ENCODE measurements at places on chromosomes 1 and 21.

- no peak for DNase-seq
Measured at GRCh38 chr1:244302876-244303609, 148.7 kb downstream of the ADSS2 start.

DNA sequence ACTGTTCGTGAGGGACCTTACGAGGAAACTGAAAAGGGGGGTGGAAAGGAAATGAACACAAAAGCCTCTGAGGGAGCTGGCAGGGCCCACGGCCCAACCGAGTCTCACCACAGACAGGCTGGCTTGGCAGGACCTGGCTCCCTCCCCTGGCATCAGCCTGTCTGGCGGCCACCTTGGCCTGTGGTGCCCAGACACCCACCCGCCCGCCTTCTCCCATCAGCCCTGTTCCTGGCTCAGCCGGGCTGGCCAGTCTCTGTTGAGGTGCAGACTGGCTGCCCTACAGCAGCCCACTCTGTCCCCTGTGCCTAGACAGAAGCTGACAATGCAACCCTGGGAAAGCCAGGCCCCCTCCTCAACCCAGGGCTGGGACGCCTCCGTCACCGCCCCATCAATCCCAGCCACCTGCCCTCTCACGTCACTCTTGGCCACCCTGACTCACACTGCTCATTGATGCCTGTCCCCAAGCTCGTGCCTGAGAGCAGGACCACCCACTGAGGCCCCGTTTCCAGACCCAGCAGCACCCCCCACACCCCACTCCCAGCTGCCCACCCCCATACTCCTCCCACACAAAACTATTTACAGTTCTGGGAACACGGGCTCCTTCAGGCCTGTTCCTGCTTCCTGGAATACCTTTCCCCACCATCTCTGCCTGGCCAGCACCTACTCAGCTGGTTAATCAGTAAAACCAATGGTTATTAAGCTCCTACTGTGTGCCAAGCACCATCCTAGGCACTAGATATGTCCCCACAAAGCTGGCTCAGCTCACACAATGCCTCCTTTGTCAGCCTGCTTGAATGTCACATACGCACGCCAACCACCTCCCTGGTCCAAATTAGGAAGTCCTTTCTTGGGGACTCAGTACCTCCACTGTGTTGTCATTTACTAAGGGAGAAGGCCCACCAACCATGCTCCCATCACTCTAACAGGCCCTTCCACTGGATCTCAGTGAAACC lies 22.7 kb downstream of the SDC3 start:
- DNase-seq = no peak

GRCh38 chr1:229208481-229208880 lies 62.4 kb upstream of the RAB4A start:
- no peak for DNase-seq

GRCh38 chr1:17472814-17473213 lies 33.3 kb upstream of the RCC2 start:
- DNase-seq = no peak

DNA sequence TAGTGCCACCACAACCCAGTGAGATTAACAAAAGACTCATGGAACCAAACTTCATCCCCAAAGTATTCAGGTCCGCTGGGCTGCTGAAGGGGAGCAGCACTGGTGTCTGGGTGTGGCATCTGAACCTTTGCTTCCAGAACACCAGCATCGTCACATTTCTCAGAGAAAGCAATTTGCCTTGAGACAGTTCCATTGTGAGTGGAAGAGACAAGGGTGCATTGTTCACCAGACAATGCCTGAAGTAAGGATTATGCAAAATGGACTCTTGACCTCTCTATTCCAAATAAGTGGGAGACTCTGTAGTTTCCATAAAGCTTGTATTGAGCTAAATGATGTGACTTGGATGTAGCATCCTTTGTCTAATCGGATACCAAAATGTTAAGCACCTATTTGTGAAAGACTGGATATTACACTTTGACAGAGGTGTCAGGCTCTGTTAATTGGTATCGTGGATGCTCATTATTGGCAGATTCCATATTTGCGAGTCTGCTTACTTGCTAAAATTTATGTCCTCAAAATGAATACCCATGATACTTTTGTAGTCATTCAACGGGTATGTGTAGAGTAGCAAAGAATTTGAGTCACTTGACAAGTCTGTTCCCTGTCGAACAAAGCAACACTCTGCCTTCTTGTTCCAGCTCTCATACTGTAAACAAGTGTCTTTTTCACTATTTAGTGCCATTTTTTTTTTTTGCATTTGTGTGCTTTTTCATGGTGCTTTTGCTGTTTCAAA lies 75.6 kb downstream of the MRPS6 start:
- DNase-seq = no peak

GRCh38 chr1:2378441-2378851 lies 12.9 kb downstream of the MORN1 start:
- DNase-seq = no peak

- DNase-seq = no peak
Measured at GRCh38 chr1:94119796-94120569, 965 bp downstream of the ABCA4 start.

GRCh38 chr21:42614396-42614795 lies 39.0 kb upstream of the PDE9A start:
- DNase-seq = no peak

DNA sequence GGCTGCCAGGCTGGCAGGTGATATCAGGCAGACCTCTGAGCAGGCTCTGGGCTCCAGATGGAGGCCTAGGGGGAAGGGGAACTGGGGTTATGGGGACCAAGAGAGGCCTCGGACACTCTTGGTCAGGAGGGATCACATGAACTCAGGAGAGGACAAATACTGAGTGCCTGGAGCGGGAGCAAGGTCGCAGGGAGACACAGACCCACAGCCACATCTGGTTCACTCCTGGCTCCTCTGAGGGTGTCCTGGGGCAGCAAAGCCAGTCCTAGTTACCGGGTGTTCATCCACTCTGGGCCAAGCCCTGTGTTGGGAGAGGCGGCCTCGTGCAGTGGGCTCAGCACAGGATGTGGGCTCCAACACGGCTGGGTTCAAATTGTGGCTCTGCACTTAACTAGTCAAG lies 239.0 kb downstream of the PTPRU start:
- DNase-seq = no peak

DNA sequence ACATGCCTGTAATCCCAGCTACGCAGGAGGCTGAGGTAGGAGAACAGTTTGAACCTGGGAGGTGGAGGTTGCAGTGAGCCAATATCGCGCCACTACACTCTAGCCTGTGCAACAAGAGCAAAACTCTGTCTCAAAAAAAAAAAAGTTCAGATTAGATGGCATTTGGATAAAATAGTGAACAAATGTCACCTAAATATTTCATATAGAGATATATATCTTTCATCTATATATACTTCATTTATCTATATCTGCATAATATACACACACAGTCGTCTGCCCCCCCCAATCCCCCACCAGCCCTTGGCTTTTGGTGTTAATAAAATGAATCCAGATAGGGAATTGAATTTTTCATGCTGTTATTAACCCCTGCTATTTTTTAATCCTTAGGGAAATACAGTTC lies 5.0 kb downstream of the PPP1R15B start:
- no peak for DNase-seq

DNA sequence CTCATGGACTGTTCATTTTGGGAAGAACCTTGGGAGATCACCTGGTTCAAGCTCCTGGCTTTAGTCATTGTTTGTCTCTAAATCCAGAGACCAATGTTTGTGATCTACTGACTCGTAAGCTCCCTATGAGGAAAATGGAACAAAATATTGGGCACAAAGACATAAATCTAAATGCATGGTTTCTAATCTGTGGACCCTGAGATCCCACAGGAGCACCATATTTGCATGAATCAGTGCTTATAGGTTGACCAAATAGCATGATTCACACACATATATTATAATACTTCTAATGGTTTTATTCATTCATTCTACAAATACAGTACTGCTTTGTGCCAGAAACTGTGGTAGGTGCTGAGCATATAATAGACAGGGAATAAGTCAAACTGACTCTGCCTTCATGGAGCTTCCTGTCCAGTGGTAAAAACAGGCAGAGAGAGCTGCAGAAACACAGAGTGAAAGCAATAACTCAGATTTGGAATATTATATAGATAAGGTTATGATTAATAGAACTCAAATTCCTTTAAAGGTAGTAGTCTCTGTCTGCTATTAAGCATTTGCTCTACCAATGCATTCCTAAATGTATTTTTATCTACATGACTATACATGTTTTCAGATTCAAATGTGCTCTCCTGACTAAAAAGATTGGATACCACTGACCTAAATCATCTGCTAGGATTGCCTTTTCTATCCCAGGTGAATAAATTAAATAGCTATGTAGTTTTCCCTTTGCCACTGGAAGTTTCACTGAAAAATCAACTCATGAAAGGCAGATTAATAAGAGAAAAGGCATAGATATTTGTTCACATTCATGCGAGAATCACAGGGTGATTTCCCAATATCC lies 198.6 kb upstream of the CAMK1G start:
- DNase-seq = no peak

GRCh38 chr1:225825607-225826007 lies 15.7 kb downstream of the EPHX1 start:
- no peak for DNase-seq

DNA sequence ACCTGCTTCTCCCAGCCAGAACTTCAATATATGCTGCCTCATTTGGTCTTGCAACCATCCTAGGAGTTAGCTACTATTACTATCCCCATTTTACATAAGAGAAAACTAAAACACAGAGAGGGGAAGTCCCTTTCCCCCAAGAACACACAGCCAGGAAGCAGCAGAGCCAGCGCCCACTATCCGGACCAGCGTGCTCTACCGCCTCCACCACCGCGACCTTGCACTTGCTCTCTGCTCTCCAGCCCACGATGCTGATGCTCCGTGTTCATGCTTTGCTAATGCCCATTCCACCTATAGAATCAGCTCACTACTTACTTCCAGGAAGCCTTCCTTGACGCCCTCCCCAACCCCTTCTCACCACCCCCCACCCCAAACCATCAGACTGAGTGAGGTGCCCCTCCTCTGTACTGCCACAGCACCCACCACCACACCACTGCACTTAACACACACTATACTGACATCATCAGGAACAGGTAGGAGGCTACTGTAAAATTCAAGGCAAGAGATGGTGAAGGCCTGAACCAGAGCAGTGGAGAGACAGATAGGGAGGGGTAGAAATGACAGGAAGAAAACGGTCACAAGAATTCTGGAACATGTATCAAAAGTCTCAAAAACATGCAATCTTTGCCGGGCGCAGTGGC lies 9.4 kb downstream of the TMEM53 start:
- DNase-seq = peak; percentile 26

DNA sequence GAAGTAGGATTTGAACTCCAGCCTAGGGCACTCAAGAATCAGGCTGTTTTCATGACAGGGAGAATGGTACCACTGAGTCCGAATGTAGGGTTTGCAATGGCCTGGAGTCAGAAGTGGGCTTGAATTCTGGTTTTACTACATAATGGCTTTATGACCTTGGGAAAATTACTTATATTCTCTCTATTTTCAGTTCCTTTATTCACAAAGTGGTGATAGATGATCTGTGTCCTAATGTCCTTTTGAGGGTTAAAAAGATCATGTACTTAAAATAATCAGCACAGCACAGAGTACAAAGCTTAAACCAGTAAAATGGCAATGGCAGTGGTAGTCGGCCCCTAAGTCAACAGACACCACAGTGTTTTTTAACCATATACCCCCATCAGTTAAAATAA lies 63.7 kb upstream of the HOOK1 start:
- no peak for DNase-seq

- DNase-seq = no peak
Measured at GRCh38 chr1:208977638-208978256, 605.8 kb upstream of the CAMK1G start.

GRCh38 chr1:113536182-113536780 lies 146.0 kb downstream of the MAGI3 start:
- DNase-seq = no peak

- DNase-seq = no peak
Measured at GRCh38 chr1:195806060-195806459, 802.2 kb downstream of the KCNT2 start.

DNA sequence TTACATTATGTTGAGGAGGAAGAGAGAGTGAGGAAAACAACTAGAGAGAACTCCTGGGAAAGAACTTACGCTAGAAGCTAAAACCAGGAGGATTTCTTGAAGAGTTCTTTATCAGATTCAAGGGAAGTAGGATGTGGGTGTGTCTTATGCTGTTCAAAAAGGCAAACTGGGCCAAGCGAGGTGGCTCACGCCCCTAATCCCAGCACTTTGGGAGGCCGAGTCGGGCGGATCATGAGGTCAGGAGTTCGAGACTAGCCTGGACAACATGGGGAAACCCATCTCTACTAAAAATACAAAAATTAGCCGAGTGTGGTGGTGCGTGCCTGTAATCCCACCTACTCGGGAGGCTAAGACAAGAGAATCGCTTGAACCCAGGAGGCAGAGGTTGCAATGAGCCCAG lies 23.1 kb downstream of the SMG7 start:
- no peak for DNase-seq

DNA sequence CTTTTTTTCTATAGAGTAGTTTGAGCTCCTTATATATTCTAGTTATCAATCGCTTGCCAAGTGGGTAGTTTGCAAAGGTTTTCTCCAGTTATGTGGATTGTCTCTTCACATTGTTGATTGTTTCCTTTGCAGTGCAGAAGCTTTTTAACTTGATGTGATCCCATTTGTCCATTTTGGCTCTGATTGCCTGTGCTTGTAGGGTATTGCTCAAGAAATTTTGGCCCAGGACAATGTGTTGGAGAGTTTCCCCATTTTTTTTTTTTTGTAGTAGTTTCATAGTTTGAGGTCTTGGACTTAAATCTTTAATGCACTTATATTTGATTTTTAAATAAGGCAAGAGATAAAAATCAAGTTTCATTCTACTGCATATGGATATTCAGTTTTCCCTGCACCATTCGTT lies 774.8 kb upstream of the ADAMTS5 start:
- DNase-seq = no peak

GRCh38 chr1:232767305-232768074 lies 37.7 kb upstream of the MAP10 start:
- DNase-seq = no peak

GRCh38 chr1:202348005-202348508 lies 442 bp upstream of the PPP1R12B start:
- DNase-seq = no peak

DNA sequence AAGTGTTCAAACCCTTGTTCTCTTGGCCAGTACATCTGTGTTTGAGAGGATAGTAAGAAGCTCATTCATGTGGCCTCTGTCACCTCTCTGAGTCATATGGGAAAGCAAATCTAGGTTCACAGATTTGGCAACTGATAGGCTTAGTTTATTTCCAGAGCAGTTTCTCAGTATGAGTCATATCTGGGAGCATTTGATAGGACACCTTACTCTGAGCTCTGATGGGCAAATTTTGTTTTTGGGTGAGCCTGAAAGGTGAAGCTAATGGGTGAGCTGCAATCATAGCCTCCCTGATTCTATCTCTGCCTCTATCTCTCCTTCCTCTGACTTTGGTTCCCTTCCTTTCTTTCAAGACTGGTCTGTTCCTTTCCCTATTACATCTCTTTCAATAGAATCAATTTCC lies 134.4 kb downstream of the S1PR1 start:
- no peak for DNase-seq

DNA sequence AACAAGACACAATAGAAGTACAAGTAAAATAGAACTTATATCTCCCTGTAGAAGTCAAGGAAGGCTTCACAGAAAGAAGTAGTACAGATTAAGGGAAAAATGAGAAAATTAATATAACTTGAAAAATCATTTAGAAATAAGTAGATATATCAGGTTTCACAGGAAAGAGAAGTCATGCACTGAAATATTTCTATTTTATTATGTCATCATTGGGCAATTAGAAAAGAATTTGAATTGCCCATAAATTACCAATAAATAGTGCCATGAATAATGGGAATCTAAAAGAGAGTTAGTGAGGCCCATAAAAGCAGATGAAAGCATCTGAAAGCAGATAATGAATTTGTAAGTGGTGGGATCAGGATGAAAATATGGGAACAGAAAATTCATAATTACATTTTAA lies 1597.8 kb downstream of the PLA2G4A start:
- DNase-seq = no peak

- DNase-seq = no peak
Measured at GRCh38 chr21:31874812-31875212, 2.0 kb downstream of the HUNK start.

Measured in stimulated activated CD4-positive, alpha-beta T cell treated with anti-CD3 and anti-CD28 coated beads, TNF-alpha, amount 100 ng/mL, for 1 hour (primary cell).